ENCODE measurements at places on chromosomes 6 and 20. TPM values are rescaled to one million over a fixed set of nuclear protein-coding genes. Genes with fewer than 3 reads are reported as not detected.

DNA sequence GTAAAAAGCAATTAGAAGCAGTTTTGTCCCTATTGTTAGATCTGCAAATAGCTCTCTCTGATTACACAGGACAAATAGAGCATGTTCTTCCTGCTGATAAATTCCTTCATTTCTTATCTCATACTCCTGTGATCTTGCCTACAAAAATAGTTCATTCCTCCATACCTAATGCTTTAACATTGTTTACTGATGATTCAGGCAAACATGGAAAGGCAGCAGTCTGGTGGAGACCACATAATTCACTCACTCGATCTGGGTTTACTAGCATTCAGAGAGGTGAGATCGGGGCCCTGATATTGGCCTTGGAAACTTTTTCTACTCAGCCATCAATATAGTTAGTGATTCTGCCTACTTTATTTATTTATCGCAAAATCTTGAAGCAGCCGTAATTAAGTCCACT is 20.2 kb downstream of the HLA-DPA1 start:
- no peaks in the 10 kb centered on the region for H3K36me3 ChIP-seq
- no peaks in the 10 kb centered on the region for H3K4me1 ChIP-seq
- H3K27me3 ChIP-seq, result no peaks in the 10 kb centered on the region
- no peak for DNase-seq

- DNase-seq, result no peak
- H3K4me1 ChIP-seq, result peaks cover 13% of the 10 kb centered on the region
Measured at GRCh38 chr6:27138406-27138805, 109.1 kb upstream of the PRSS16 start.

GRCh38 chr20:56212091-56212490 is 36.4 kb upstream of the MC3R start:
- no peak for DNase-seq
- no peak overlapping the region for H3K4me3 ChIP-seq
- H3K4me1 ChIP-seq, result no peaks in the 10 kb centered on the region
- H3K27ac ChIP-seq, result no peak overlapping the region

DNA sequence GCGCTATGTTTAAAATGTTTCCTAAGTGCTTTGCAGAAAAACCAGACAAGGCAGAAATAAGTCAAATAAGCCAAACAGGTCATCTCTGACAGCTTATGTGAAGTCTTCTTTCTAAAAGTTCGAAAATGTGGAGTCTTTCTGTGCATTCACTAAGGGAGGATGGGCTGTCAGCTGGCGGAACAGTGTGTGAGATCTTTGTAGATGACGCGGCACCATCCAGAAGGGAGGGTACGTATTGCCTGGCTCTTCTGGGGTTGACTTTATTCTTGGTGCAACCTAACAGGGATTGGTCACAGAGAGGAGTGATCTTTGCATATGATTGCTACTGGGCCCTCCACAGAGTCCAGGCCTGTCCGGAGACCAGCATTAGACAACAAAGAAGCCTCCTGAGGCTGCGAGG is 114.5 kb upstream of the EDN1 start:
- DNase-seq, result no peak
- H3K4me1 ChIP-seq, result no peaks in the 10 kb centered on the region
- no peak overlapping the region for H3K27ac ChIP-seq
- H3K27me3 ChIP-seq, result no peaks in the 10 kb centered on the region
- no peaks in the 10 kb centered on the region for H3K36me3 ChIP-seq

FNDC11 gene
- 1.1 TPM for total RNA-seq

LAMA2 gene
- total RNA-seq, result 4.0 TPM

STK35 gene
- total RNA-seq, result 5.4 TPM

HIVEP1 gene
- 24.9 TPM for total RNA-seq
